A549 treated with AZD2906 at 1 μM for 4 hours (cell line): ENCODE measurements at places on chromosomes 2 and 18. TPM values are rescaled to one million over a fixed set of nuclear protein-coding genes. Genes with fewer than 3 reads are reported as not detected.

PROKR1 gene
- 0.01 TPM in 1 of 5 replicates, not detected in the others for total RNA-seq

DNAH6 gene
- total RNA-seq: 0.02 to 0.08 TPM (median 0.02 TPM) in 5 replicates

IL36B gene
- 0.11 to 0.14 TPM in 2 of 5 replicates, not detected in the others for total RNA-seq

SLC19A3 gene
- total RNA-seq: 1.6 to 3.1 TPM (median 2.8 TPM) in 5 replicates

STARD6 gene
- not detected in 5 replicates for total RNA-seq

RGPD5 gene
- 4.8 to 9.7 TPM (median 7.8 TPM) in 5 replicates for total RNA-seq

ALKAL2 gene
- total RNA-seq: not detected in 5 replicates

KDM3A gene
- total RNA-seq: 19.1 to 30.8 TPM (median 21.5 TPM) in 5 replicates

HES6 gene
- 8.0 to 15.1 TPM (median 14.5 TPM) in 5 replicates for total RNA-seq

PRADC1 gene
- 18.4 to 26.9 TPM (median 26.1 TPM) in 5 replicates for total RNA-seq

ZEB2 gene
- total RNA-seq: 6.2 to 11.3 TPM (median 8.6 TPM) in 5 replicates
